Stimulated activated CD4-positive, alpha-beta T cell treated with anti-CD3 and anti-CD28 coated beads, Interleukin-2, amount 100 ng/mL, for 48 hours (primary cell): ENCODE measurements at places on chromosomes 7 and 10.

DNA sequence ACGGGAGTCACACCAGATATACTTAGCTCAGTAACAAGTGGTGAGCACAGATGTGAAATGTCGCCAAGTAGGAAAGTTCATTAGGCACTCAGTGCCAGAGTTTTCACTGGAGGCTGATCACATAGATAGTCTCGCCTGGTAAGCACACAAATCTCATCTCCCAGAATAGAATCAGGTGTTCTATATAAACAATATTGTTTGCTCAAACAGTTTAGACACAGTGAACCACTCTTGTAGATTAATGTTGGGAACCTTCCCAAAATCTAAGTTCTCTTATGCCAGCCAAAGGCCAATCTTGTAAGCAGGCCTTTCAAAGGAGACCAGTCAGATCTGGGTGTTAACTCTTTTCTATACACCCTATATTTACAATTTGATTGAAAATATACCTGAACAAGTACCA is 716.5 kb upstream of the GRM3 start:
- no peak for DNase-seq

DNA sequence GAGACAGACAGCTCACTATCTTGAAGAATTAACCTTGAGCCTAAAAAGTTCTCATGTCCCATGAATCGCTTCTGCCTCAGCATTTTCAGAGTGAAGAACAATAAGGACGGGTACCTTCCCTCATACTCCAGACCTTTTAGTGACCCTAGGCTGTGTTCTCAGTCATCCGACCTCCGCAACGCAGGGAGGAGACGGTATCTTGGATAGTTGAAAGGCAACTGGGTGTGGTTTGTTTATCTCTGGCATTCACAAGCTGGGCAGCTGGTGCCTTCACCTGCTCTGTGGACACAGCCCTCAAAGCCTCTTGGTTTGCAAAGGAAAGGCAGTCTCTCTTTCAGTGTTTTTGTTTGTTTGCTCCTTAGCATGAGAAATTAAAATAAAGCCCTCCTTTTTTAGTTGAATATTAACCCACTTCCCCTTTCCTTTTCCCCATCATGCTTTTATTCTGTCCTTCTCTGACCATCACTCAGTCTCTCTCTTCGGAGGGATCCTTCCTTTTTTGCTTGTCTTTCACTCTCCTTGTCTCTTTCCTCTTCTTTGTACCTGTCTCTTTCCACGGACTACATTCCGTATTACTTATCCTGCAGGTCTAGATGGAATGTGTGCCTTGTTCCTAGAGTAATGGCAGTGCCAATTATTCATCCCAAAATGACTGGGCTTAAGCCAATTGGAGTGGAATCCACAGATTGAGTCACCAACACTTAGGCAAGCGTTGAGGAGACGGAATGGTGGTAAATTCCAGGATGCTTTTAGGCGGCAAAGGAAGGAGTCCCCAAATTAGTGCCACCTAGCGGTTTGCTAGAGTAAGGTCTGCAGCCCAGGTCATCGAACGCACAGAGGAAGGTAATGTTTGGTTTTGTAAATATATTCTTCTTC is 45.8 kb downstream of the PRR15 start:
- no peak for DNase-seq

GRCh38 chr10:60731134-60731885 is 47.0 kb upstream of the CDK1 start:
- no peak for DNase-seq

GRCh38 chr10:15188603-15189002 is 20.1 kb upstream of the NMT2 start:
- no peak for DNase-seq

DNA sequence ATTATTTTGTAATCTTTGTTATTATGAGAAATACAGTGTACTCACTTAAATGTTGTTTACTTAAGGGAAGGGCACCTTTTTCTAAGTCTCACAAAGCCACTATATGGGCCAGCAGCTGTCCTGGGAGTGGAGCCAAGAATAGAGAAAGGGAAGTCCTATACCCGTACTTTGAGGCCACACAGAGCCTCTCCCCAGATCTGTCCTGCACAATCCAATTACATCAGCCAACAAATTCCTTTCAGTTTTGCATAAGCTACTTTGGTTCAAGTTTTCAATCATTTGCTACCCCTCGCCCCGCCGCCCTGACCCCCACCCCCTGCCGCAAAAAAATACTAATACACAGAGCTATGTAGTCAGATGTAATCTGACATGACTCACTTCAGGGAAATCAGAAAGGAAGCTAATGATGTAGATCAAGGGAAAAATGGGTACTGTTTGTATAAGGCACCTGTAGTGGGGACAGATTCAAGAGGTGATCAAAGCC is 297.4 kb upstream of the NEBL start:
- DNase-seq = no peak

DNA sequence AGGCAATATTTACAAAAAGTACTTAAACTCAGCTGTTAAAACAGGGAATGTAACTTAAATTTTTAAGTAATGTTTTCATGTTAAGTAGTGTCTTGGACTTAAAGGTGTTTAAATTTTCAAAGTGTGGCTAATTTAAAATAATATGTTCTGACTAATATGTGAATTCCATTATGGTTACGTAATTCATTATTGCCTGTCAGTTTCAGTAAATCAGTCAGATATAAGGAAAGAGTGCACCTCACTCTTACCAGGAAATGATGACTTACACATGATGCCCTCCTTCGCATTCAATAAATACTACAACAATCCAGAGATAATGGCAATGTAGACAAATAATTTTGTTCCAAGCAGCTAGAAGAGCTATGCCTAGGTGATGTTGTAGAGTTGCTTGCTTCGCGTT is 69.0 kb upstream of the WNT16 start:
- DNase-seq = no peak

DNA sequence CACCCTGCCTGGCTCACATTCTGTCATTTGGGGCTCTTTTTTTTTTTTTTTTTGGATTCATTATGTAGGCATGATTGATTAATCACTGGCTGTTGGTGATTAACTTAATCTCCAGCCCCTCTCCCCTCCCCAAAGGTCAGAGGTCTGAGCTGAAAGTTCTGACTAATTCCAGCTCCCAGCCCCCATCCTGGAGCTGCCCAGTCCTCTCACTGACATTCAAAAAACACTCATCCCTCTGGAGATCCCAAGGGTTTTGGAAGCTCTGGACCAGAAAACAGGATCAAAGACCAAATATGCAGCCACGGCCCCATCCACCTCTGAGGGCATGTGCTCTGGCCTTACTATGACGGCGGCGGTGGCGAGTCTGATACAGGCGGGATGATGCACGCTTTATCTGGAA is 53.8 kb downstream of the RBM17 start:
- no peak for DNase-seq

DNA sequence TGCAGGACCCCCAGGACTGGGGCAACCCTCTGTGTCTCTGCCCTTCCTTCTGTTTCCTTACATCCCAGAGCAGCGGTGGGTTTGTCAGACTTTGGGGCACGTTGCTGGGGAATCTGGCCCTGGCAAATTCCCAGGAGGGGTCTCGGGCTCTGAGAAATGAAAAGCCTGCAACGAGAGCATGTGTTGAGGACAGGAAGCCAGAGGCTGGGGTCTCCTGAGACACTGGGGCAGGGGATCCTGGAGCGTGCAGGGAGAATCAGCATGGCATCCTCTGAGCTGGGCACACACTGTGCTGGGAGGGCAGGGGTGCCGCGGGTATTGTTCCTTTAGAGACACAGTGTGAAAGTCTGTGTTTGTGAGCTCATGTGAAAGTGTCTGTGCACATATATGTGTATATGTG is 279.9 kb upstream of the PPP2R2D start:
- no peak for DNase-seq

- no peak for DNase-seq
Measured at GRCh38 chr7:132125096-132125495, 451.2 kb downstream of the PLXNA4 start.

GRCh38 chr7:37341033-37341630 is 107.5 kb downstream of the ELMO1 start:
- no peak for DNase-seq

- no peak for DNase-seq
Measured at GRCh38 chr10:7498111-7498510, 87.3 kb upstream of the SFMBT2 start.

- DNase-seq = peak; percentile 77
Measured at GRCh38 chr10:62779487-62780248, 24.9 kb upstream of the ADO start.

- no peak for DNase-seq
Measured at GRCh38 chr7:100132126-100132525, 5.4 kb downstream of the MBLAC1 start.

- DNase-seq = no peak
Measured at GRCh38 chr10:32142646-32143045, 86.4 kb upstream of the KIF5B start.

GRCh38 chr7:29284696-29285443 is 90.3 kb downstream of the CHN2 start:
- no peak for DNase-seq

DNA sequence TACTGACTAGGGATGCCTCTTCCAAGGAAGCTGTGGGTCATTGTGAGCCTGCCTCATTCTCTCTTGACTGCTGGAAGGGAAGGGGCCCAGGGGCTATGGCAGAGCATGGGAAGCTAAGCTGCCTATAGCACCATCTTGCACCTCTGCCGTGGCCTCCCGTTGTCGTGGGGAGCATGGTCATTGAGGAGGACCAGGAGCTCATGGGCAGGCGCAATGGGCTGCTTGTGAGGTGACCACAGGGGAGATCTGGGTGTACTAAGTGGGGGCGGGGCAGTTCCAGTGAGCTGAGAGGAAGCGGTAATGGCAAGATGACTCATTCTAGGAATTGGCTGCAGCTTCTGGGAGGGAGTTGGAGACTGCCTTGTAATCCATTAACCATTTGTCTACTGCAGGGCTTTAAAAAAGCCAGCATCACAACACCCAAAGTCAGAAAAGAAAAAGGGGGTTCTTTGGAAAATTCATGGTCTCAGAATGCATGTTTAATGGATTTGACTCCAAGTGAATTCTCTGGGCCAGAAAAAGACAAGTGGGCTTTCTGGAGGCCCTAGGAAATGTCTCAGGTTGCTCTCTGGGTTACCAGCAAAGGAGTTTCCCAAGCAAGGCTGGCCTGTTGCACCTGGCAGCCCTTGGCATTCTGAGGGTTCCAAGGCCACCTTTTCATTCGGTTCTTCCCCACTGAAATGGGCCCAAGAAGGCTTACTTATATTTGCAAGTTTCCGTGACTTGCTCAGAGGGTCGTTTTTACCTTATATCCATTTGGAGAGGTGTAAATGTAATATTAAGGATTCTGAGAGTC is 3.6 kb downstream of the DUSP5 start:
- peak; percentile 49 for DNase-seq

DNA sequence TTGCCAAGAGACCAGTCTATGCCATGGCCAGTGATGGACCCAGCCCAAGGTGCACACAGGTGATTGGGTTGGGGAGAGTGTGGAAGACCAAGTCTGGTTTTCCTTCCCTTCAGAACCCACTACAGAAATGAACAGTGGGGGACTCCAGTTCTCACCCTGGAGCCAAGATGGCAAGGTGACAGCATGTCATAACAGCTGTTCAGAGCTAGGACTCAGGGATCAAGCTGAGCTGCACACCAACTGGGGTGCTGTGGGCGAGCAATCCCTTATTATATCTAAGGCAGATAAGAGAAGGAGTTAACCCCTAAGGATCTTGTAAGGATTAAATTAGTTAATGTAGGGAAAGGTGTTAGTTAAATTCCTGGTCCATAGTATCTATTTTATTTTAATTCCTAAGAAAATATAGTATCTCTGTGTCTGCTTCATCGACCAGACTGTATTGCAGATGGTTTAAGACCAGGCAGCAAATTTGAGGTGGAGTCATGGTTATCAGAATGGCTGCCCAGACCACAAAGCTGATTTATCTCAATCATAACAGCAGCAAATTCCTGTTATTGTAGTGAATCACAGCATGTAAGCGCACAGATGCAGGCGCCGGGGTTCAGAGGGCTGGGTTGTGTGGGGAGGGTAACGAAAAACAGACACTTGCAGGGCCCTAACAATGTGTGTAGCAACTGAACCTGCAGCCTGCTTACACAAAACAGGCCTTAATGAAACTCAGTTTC is 208.7 kb upstream of the ZNF32 start:
- no peak for DNase-seq

DNA sequence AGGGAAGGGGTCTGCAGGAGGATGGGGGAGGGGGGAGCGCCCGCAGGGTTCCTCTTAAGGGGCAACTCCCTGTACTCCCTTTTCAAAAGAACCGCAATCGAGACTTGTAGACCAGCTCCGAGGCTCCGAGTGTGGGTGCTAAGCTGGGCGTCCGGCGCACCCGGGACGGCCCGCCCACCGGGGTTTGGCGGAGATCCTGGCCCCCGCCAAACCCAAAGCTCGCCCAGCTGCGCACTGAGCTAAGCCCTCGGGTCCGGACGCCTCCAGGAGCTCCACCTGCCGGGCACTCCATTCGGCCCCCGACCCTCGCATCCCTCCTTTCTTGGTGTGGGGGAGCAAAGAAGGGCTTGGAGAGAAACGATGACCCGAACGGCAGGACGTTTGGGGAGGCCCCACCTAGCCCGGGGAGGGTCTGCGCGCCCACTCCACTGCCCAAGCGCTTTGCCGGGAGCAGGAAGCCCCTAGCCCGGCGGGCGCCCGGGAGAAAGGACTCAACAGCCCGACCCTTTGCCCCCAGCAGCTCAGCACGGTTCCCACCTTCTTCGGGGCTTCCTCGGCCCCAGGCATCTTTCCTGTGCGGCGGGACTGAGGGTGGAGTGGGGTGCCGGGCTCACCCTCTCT is 651 bp downstream of the AFAP1L2 start:
- no peak for DNase-seq

- DNase-seq = peak; percentile 78
Measured at GRCh38 chr10:112314822-112315474, 31.7 kb downstream of the TECTB start.

- DNase-seq = no peak
Measured at GRCh38 chr7:80957226-80957777, 38.5 kb upstream of the SEMA3C start.

GRCh38 chr7:133941496-133941895 is 185.6 kb upstream of the LRGUK start:
- DNase-seq = no peak

DNA sequence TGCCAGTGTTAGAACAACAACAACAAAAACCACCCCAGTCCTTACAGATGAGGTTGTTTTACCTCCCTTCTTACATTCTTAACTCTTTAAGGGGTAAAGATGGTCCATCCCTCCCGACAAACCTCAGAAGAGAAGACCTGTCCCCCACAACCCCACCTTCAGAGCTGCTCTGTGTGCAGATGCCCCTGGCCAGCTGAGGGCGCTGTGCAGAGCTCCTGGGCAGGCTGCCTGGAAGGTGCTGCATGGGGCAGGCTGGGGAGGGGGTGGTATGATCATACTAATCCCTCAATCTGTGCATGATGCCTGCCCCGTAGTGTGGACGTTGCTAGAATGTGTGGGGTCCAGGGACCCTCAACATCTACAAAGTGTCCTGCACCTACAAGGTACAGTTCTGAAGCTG is 387.1 kb downstream of the INHBA start:
- no peak for DNase-seq

- no peak for DNase-seq
Measured at GRCh38 chr10:78307576-78307975, 273.9 kb downstream of the RPS24 start.

DNA sequence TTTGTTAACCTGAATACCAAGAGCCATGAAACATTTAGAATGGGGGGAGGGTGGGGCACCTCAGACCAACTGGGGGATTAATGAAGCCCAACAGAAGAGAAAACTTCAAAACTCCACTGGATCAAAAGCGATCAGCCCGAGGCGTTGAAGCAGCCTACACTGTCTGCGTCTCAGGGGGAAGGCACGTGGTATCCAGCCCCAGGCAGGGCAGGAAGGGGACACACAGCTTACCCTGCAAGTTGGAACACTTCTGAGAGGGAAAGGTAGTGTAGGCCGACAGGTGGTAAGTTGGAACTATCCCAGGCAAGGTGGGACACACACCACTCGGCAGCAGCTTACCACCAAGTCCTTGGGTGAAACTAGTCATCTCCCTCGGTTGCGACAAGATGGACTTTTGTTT is 102.9 kb downstream of the TAX1BP1 start:
- no peak for DNase-seq
